ENCODE measurements at places on chromosomes 1 and 21.

DNA sequence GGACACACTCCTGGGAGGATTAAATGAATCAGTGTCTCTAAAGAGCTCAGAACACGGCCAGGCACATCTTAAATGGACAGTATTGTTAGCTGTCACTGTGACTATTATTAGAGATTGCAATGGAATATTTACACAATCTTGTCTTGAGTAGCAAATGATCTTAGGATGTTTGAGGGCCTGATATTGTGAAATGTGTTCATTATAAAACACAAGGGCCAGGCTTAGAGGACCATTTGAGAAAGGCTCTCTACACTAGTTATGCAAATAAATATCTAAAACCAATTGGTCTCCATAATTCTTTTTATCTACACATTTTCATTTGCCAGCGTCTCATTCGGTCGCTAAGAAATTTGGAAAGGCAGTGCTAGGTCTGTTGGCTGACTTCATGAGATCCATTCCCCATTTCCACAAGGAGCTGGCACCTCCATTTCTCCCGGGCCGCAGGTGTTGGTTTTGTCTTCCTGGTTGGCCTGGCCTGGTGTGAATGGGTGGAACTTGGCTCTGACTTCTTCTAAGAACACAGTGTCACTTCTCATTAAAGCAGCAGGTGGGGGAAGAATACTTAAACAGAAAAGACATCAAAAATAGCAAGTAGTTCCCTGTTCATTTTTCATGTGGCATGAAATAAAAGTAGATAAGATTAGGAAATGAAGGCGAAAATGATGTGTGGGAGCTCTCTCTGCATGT lies 56.0 kb upstream of the PLXNA2 start:
- no peak for DNase-seq

- no peak for DNase-seq
Measured at GRCh38 chr1:17189632-17189990, 15.3 kb upstream of the PADI1 start.

DNA sequence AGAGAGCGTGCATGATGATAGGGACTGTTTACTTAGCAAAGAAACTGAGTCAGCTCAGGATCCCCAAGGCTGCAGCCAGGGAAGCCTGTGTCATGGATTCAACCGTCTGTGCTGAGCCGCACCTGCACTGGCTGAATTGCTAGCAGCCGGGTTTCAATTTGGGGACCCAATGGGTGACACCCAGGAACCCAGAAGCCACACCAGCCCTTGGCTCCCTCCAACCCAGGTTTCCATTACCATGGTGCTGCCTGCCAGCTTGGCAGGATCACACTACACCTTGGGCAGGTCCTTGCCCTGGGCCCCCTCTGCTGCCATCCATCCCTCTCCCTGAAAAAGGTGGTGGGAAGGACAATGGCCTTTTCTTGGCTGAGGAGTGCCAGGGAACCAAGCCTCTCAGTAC lies 64.0 kb upstream of the CLDN14 start:
- no peak for DNase-seq

GRCh38 chr1:15187175-15188129 lies 33.9 kb downstream of the TMEM51 start:
- DNase-seq: no peak

- no peak for DNase-seq
Measured at GRCh38 chr1:95753382-95754016, 519.5 kb downstream of the RWDD3 start.

GRCh38 chr21:18545908-18546307 lies 142.3 kb upstream of the TMPRSS15 start:
- DNase-seq: no peak

DNA sequence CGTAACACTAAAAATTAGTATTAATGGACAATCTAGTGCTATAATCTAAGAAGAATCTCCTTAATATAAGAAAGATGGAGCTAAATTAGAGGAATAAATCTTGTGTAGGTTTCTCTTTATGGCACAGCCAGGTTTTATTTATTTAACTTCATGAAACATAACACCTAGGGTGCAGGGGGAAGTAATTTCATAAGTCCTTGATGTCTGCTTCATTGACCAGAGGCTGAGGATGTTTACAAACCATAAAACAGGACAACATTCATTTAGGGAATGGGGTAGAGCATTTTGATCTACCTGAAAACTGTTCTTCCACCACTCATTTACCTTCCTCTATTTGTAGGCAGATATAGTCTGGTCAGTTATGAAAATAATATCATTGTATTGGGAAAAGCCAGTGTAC lies 95.5 kb downstream of the NGF start:
- no peak for DNase-seq

- DNase-seq: no peak
Measured at GRCh38 chr1:2472109-2472508, 4.0 kb upstream of the PLCH2 start.

DNA sequence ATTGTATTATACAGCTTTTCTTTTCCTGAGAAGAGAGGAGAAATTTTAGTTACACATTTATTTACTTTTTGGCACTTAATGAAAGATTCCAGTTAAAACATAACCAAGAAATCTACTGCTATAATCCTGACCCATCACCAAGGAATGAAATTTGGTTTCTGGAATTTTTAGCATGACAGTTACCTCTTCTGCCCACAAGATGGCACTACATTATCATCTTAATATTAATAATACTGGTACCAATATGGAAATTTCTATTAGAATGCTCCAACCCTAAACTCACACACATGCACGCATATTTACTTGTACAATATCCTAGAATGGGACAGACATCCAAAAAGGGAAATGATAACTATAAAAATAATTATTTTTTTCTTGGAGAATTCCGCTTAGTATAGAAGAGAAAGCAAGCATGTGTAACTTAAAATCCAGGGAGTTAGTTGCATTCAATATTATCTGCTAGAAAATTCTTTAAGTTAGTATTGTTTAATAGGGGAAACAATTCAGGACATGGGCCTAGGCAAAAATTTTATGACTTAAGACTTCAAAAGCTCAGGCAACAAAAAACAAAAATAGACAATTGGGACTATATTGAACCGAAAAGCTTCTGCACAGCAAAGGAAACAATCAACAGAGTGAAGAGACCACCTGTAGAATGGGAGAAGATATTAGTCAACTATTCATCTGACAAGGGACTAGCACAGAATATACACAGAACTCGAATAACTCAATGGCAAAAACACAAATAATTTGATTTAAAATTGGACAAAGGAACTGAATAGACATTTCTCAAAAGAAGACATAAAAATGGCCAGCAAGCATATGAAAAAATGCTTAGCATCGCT lies 37.4 kb downstream of the MAP3K21 start:
- DNase-seq: peak; percentile 19

DNA sequence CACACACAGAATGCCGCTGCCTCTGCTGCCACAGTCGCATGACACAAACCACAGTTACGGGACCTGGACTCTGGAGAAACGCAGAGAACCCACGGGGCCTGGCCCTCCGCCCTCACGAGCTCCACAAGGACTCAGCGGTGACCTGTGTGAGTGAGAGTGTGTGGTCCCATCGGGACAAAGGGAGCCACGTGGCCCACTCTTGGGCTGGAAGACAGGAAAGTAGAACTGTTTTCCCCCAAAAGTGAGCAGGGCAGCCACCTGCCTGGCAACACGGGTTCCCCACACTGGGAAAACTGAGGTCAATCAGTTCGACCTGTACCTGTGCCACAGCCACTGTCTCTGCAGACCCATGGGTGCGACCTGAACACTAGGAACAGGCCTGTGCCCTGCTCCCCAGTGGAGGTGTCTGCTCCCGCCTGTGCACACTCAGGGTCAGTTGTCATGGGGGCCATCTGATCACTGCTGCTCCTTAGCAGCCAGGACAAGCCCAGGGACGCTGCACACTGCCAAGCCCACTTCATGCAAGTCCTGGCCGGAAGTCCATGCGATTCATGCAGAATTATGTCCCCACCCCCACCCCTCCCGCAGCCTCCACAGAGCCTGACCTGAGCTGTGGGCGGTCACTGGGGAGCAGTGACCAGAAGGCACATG lies 54.4 kb upstream of the ADARB1 start:
- DNase-seq: no peak

GRCh38 chr1:40384413-40384762 lies 10.9 kb downstream of the SMAP2 start:
- peak; percentile 36 for DNase-seq

DNA sequence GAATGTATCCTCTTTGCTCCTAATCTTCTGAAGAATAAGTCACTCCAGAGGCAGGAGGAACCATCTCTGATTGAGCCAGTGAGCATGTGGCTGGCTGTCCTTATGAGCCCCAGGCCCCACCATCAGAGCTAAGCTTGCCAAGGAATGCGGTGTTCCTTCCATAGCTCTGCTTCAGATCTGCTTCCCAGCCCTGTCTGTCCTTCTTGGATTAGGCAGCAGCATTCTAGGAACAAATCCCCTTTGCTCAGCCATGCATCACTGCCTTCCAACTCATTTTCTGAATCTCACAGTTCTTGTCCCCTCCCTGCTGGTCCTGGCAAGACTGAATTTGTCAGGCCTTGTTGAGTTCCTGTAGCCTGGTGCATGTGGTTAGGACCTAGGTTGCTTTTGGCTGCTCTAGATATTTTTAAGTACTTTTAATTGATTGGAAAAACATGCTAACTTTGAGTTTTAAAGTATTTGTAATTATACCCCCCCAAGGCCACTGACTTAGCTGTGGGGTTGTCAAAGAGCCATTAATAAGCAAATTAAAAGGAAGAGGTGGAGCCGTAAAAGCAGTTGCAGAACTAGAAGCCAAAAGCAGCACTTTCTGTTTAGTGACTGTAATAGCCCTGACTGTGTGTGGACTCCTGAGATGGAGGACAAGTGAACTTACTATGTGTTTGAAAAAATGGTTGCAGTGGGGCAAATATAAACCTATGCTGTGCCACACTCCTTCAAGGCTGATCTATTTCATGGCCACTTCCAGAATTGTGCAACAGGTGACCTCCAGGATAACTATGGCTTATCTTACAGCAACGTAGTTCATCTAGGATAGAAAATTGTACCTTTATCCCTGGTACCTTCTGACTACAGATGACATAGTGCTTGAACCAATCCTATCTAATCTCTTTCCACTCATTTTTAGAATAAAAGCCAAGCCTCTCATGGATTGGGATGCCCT lies 61.3 kb upstream of the BACH1 start:
- DNase-seq: peak; percentile 56

DNA sequence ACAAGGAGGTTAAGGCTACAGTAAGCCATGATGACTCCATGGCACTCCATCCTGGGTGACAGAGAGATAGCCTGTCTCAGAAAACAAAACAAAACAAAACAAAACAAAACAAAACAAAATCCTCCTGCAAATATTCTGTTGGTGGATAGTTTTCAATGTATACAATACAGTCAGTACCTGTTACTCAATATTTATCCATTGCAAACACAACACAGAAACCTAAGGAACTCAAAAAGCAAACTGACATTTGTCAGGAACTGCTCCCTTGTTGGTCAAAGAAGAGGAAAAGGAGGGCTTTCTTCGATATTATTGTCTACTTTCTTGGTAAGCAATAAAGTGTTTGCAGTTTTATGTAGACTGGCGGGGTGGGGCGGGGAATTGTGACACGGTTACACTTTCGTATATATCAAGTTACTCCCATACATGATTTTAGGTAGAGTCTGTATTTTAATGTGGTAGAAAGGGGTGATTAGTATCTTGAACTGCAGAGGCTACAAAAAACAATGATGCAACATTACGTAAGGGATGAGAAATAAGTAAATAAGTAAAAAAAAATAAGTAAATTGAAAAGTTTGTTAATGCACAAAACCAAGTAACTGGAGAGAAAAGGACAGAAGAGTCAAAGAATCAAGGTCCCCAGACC lies 31.8 kb downstream of the APP start:
- no peak for DNase-seq

DNA sequence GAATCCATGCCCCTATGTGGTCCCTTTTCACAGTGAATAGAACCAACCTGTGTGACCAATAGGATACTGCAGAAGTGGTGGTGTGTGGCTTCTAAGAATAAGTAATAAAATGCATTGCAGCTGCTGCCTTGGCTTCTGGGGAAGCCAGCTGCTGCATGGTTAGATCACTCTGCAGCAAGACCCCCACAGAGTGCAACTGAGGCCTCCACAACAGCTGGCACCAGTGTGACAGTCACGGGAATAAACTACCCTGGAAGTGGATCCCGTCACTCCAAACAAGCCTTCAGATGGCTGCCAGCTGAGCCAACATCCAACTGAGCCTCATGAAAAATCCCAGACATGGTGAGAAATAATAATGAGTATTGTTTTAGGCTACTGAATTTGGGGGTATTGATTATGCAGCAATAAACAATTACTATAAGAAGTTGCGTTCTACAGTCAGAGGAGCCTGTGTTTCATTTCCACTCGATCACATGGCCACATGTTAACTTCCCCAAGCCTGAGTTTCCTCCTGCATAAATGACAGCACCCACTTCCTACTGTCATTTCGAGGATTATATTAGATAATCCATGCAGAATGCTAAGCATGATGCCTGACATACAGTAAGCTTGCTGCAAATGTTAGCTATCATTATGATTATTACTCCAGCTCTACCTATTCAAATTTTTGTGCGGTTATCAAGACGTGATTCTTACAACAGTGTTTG lies 20.8 kb upstream of the COG2 start:
- DNase-seq: no peak

DNA sequence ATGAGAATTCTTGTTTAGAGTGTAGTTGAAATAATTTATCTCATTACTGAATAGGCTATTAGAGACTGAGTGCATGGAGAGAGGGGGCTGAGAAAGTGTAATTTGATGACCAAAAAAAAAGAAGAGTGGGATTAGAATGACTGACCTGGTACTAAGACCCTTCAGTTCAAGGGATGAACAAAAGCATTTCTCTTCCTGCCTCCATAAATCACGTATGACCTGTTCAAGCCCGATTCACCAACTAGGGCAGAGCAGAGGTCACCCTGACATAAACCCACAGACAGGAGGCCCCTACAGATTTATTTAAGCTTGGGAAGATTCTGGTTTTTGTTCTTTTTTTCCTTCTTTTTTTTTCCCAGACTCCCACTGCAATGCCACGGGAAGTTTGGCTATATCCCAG lies 123.7 kb upstream of the COP1 start:
- DNase-seq: no peak

GRCh38 chr1:93078203-93078602 lies 880 bp upstream of the MTF2 start:
- DNase-seq: no peak

GRCh38 chr1:177170756-177171535 lies at the start of gene BRINP2:
Gene BRINP2 (plus strand): TSS chr1:177170958. CDS start chr1:177229877, 58,919 bp downstream.
- peak; percentile 94 for DNase-seq

- no peak for DNase-seq
Measured at GRCh38 chr1:156796340-156797097, 20.1 kb downstream of the SH2D2A start.

- DNase-seq: no peak
Measured at GRCh38 chr1:3652548-3653285, 401 bp downstream of the TP73 start.

DNA sequence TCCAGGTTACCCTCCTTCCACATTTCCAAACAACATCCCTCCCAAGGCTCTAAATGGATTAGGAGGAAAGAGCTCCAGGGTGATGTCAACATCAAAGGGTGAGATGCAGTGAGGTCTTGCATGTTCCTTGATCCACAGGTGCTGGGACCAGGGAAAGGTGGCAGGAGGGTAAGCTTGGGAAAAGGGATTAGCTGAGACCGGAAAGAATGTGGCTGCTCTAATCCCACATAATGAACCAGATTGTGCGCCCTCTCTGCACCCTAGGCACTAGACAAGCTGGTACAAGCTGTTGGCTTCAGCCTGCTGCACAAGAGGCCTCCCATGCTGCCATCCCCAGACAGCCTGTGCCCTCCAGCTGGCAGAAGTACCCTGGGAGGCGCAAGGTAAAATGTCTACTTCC lies 34.9 kb downstream of the PLXNA2 start:
- no peak for DNase-seq

GRCh38 chr1:61724506-61724812 lies 482 bp downstream of the TM2D1 start:
- no peak for DNase-seq

All from MM.1S (cell line).